ENCODE measurements at places on chromosomes 3 and 15.

DNA sequence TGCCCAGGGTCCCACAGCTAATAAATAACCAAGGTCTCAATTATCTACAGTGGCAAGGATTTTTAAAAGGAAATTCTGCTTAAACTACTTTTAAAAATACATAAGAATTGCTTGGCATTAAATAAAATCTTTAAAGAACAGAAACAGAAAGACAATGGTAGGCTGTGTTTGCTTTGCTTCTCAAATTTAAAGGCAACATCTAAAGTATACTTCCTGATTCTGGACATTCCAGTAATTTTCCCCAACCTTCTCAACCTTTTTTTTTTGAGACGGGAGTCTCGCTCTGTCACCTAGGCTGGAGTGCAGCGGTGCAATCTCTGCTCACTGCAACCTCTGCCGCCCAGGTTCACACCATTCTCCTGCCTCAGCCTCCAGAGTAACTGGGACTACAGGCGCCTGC, 5.3 kb downstream of the VPS13C start:
- DNase-seq: peak; percentile 14

- DNase-seq: peak; percentile 49
Measured at GRCh38 chr15:76057332-76058000, 2.3 kb upstream of the TMEM266 start.

DNA sequence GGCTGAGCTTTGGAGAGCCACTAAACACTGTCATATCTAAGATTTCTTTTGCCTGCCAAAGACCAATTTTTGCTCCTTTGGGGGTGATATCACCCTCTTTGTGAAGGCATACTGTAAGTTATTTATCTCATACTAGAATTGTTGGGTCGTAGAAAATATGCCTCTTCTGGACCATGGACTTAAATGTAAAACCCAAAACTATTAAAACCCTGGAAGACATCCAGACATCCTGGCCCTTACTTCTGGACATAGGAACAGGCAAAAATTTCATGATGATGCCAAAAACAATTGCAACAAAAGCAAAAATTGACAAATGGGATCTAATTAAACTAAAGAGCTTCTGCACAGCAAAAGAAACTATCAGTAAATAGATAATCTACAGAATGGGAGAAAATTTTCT, 172.2 kb downstream of the ATG7 start:
- no peak for DNase-seq

GRCh38 chr15:52790941-52791751, 1.0 kb upstream of the ONECUT1 start:
- DNase-seq: no peak

DNA sequence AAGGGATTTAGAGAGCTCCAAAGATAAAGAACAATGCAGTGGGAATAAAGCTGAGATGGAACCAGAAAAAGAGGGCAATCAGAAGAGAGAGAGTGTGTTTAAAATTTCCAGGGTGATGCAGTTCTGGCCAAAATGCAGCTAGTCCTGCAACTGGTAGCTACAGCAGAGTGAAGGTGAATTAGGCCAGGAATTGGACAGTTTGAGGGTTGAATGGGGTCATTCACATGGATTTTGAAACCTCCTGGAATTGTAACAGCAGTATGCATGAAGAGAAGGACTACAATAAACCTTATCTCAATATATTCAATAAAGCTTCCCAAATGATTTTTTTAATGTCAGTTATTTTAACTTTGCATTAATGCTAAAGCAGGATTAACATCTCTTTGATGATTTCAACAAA, 85.2 kb downstream of the CBLB start:
- DNase-seq: no peak

GRCh38 chr3:52685285-52685708, 416 bp downstream of the PBRM1 start:
- peak; percentile 61 for DNase-seq

DNA sequence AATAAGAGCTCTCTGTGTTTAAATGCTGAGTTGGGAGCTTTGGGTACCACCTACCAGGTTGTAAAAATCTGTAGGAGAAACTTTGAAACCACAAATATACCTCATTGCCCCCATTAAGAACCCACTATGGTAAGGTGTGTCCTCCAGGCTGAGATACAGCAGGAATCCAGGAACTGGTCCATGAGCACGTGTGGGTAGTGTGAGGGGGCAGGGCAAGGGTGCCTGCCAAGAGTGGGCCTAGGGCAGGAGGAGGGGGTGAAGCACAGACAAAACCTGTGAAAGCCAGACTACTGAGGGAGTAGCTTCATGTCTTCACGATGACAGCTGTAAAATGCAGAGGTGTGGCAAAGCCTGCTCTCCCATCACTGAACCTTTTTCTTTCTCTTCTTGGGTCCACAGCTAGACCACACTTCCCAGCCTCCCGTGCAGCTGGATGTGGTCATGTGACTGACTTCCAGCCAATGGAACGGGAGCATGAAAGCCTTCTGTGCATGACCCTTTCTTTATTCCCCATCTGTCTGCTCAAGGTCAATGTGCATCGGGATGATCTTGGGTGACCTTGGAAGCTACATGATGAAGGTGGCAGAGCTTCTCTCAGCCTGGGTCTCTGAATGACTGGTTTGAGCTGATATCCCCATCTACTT, 51.1 kb upstream of the POMGNT2 start:
- DNase-seq: no peak

DNA sequence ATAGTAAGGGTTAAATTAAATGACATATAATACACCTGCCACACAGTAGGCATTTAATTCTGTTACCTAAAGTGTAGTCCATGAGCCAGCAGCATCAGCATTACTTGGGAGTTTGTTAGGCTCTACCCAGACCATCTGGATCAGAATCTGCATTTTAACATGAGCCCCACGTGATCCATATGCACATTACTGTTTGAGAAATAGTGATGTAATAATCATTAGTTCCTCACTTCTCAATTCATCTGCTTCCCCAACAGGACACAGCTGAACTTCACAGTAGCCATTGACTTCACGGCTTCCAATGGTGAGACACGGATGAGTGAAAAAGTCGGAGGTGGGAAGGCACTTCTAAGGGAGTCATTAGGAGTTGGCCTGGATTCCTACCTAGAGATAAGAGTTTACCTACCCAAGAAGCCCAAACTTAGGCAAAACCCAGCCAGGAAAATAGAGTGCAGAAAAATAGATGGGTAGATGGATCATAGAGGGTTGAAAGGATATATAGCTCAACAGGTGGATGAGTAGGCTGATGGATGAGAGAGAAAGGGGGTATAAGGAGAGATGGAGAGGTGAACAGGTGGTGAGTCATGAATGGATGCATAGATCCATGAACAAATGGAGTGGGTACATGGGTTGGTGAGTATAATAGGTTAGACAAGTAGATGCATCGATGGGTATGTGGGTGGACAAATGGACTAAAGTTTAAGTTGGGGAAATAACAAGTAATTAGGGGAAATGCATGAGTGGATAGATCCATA, 13.3 kb downstream of the CPNE9 start:
- DNase-seq: no peak

GRCh38 chr3:114627770-114628169, 333.9 kb downstream of the TIGIT start:
- DNase-seq: no peak

- DNase-seq: no peak
Measured at GRCh38 chr3:78729946-78730345, 1037.9 kb downstream of the ROBO1 start.

- DNase-seq: no peak
Measured at GRCh38 chr15:48842501-48842900, 31.6 kb upstream of the CEP152 start.

- peak; percentile 60 for DNase-seq
Measured at GRCh38 chr3:48928679-48929078, 10.0 kb downstream of the ARIH2 start.

DNA sequence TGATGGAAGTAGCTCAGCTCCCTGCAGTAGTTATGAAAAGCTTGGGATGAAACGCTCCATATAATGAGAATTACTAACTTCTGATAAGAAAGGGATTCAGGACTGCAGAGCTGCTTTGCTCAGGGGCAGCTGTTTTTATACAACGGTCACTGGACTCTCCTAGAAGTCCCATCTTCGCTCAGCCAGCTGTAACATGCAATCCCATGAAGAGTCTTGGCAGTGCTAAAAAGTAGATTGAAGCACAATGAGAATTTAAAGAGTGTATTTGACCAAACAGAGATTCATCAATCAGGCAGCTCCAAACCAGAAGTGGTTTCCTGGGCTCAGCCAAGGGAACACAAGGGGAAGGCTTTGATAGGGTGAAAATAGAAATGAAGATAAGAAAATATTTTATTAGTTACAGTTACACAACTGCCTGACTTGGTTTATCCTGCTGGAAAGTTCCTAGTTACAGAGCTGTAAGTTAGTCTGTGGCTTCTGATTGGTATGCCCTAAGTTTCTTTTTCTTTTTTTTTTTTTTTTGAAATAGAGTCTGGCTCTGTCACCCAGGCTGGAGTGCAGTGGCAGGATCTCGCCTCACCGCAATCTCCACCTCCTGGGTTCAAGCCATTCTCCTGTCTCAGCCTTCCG, 24.1 kb downstream of the SIDT1 start:
- DNase-seq: no peak

GRCh38 chr3:138937690-138938055, 9.3 kb downstream of the FOXL2 start:
- no peak for DNase-seq

DNA sequence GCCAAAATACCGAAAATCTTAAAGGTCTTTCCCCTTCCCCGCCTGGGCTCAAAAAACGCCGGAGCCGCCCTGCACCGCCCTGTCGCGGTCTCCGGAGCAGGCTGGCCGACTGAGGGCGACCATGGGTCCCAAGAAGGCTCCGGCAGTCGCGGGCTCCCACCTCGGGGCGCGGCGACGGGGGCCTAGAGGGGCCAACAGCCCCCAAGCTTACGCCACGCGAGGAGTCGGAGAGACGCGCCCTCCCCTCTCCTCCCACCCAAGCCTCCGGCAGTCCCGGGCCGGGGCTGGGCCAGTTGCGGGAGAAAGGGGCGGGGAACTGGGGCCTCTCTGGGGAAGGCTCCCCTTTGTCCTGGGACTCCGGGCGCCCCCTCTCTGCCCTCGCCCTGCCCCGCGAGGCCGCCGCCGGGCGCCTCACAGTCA, 69.2 kb downstream of the GOLGA8B start:
- peak; percentile 24 for DNase-seq

GRCh38 chr3:155047672-155048071, 32.4 kb upstream of the MME start:
- DNase-seq: no peak

DNA sequence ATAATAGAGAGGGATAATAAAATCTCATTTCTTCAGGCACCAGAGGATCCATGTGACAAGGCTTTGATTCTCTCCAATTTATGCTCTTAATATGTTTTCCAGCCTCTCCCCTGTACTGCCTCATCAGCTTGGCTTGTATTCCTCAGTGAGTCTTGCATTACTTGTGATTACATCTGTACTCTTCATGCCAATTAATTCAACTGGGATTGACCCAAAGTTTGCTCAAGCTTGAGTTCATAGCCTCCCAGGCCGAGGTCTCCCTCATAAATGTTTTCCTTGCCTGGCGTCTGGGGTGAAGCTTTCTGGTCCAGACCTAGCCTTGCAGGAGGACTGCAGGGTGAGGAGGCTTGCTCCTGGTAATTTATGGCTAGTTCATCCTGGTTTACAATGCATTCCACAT, 146.9 kb downstream of the CHST2 start:
- DNase-seq: no peak

GRCh38 chr3:1477669-1478068, 384.8 kb downstream of the CNTN6 start:
- DNase-seq: no peak

GRCh38 chr15:57432141-57432741, 55.9 kb downstream of the CGNL1 start:
- DNase-seq: peak; percentile 75

GRCh38 chr3:158652463-158652862, 8.1 kb downstream of the GFM1 start:
- no peak for DNase-seq

DNA sequence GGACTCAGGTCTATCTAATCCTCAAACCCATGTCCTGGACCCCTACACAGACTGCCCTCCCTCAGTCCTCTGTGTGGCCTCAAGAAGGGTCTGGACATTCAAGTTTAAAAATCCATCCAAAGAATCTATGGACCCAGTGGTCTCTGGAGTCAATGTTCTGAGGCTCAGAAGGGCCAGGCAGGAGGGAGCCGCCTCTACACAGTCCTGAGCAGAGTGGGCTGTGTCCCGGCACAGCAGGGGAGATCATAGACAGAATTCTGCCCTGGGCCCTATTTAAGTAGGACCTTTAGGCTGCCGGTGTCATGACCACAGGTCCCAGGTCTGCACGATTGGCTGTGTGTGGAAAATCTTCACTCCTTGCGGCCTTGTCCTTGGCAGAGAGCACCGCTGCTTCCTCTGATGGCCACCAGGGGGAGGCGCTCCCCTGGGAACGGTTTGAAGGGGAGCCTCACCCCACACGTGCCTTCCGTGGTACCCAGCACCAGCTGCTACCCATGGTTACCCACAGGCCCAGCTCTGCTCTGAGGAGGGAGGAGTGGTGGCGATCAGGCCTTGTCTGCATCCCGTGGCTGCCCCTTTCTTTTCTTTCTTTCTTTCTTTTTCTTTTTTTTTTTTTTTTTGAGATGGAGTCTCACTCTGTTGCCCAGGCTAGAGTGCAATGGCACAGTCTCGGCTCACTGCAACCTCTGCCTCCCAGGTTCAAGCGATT, 37.9 kb downstream of the CHRD start:
- peak; percentile 62 for DNase-seq

DNA sequence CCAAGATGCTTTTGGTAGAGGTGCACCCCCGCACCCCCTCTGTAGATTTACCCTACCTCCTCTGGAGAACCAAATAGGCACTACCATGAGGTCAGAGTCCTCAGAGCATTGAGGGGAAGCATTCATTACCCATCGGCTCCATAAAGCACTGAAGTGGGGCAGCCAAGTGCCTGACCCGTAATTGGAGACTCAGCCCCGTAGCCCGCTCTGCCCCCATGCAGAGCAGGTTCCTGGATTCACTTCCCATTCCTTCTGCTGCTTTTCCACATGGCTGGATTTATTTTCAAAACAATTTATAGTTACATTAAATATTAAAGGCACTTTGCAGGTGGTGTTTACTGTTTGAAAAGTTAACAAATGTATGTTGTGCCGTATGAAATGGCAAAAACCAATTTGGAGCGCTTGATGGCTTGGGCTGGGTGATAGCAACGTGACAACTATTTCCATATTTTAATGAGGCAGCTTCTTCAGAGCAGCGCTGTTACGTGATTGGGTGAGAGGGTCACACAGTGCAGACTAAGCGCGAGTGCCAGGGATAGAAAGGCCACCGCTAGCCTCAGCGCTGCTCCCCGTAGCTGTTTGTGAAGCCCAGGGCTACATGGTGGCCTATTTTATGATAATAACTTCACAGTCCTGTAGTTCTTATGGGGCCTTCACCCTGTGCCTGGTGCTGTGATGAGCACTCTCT, 373.8 kb upstream of the PROK2 start:
- DNase-seq: no peak

DNA sequence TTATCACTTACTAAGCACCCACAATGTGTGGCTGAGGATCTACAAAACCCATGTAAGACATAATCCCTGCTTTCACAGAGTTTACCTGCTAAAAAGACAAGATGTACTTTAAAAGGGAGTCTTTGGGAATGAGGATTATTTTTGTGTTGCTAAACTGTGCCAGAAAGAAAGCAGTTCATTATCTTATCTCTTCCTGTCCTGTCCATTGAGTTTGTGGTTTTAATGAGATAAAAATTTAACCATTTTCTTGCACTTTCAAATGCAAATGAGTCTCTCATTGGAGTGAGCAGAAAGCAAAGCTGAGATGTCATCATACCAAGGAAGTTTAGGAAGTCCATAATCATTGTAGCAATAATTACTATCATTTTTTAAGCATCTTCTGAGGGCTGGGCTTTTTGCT, 231.2 kb upstream of the ADAMTS9 start:
- DNase-seq: no peak
